ENCODE measurements at places on chromosomes 6 and 20.

DNA sequence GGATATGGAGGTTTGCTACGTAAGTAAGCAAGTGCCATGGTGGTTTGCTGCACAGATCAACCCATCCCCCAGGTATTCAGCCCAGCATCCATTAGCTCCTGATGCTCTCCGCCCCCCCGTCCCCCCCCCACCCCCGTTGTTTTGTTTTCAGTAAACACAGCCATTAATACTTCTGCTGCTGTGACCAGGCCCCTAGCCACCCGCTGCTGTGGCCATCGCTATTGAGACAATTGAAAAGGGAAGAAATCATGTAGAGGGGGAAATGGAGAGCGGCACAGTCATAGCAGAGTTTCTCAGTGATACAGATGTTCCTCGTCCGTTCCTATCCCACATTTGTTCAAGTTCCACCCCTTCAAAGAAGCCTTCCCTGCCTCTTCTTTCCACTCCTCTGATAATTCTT is 24.9 kb downstream of the SLC35D3 start:
- no peak for DNase-seq

- no peak for DNase-seq
These were observed 84.6 kb downstream of the SYNJ2 start for GRCh38 chr6:158066136-158066781.

DNA sequence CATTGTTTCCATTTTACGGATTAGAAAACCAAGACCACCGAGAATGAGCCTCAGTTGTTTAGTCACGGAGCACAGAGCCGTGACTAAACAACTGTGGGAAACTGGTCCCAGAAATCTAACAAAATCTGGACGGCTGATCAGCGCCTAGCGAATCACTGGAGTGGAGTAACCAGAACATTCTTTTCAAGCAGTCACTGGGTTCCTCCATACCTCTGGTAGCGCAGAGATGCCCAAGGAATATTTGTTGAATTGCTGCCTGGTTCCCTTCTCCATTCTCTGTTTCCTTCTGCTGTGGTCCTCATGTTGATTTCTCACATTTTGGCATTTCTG is 62.0 kb downstream of the GPX5 start:
- no peak for DNase-seq

GRCh38 chr20:47810116-47810677 is 24.9 kb upstream of the SULF2 start:
- no peak for DNase-seq

DNA sequence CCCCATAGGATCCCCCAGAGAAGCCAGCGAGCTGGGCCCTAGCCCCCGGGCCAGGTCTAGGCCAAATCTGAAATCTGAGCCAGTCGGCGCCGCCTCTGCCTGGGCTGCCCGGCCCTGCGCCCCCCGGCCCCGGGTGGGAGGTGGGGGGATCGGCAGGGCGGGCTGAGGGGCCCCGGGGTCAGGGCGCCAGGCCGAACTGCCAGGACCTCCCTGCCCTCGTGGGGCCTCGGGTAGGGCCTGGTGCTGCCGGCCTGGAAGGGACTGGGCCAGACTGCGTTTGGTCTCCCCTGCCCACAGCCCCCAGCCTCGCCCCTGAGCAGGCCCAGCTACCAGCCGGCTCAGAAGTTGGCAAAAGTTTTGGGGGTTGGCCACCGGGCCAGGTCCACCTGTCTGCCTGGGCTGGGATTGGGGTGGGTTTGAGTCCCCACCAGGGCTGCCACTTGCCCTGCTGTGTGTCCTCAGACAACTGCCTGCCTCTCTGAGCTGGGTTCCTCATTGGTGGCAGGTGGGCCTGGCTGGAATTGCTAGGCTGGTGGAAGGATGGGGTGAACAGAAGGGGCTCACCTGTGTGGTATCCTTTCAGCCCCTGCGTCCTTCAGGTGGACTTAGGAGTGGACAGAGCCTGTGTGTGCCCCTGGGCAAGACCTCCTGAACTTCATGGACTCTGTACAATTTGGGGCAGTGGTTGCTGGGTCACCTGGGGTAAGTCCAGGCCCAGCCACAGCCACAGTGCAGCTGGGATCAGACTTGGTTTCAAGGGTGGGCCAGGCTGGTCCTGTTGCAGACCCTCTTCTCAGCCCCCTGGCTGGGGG is 801 bp downstream of the SRC start:
- DNase-seq = no peak

DNA sequence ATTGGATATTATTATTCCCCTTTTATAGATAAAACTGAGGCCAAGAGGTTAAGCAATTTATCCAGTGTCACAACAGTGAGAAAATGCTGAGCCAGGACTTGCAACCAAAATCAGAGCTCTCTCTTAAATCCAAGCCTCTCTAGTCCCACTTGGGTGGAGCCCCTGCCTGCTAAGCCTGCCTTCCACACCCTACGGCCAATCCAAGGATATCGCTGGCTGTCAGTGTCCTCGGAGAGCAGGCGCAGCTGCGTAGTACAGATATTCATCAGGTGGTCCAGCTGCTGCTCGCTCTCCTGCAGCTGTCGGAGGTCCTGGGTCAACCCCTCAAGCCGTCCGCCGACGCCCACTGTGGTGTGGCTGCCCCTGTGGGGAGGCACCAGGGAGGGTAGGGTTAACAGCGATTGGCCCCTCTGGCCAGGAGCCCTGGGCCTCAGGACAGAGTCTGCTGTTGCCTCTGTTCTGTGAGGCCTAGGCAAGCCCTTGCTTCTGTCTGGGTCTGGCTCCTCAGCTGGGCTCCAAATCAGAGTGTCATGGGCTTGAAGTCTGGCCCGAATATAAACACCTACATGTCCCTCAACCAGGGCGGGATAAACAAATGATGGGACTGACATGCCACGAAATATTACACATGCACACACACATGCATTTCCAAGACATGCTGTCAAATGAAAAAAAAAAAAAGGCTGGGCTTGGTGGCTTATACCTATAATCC is 3.9 kb upstream of the NECAB3 start:
- DNase-seq = no peak

- DNase-seq = no peak
These were observed 93.4 kb downstream of the BMP7 start for GRCh38 chr20:57173041-57173440.

DNA sequence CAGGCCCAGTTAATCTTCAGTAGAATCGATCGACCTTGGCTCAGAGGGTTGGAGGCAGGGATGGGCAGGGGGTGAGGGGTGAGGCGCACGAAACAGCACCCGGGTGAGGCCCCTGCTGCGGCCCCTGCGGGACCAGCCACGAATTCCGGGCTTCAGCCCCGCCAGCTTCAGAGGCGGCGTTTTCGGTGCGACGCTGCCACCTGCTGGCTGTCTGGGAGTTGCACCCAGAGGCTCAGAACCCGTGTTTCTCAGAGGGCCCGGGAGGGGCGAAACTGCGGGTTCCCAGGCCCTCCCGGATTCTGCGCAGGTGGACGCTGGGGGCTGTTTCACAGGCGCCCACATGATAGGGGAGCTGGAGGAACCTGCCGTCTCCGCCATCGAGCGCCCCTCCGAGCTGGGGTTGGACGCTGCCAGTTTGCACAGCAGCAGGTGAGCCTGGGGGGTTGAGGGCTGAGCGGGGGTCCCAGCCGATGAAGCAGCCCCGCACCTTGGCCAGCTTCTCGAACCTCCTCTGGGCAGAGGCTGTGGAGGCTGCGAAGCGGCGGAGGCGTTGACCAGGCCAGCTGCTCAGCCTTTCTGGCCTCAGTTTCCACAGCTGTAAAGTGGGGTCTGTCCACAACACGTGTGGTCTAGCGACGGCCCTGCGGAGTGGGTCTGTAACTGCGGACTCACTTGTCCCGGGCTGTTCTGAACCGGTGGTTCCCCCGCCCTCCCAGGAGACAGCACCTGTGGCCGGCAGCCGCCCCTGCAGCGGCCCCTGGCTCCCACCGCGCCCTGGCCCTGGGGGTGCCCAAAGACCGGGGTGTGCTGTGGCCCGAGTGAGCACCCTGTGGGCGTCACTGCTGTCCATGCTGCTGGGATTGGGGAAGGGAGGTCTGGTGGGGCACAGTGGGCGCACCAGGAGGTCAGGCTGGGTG is 2.5 kb upstream of the BHLHE23 start:
- DNase-seq = peak; percentile 75

DNA sequence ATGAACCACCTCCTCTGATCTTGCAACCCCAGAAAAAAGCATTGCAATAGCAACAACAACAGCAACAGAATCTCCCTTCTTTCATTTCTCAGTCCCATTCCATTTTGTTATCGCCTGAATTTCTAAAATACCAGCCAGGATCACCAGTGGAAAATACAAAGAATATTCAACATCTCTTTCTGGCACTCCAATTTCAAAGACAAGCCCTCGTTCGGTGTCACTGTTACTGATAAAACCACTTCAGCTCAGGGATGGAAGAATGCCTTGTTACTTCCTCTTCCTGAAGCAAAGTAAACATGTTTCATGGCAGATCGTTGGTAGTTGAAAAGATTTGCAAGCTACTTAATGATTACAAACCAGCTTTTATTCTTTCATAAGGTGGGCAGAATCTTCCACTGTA is 94.0 kb upstream of the SPTLC3 start:
- no peak for DNase-seq

DNA sequence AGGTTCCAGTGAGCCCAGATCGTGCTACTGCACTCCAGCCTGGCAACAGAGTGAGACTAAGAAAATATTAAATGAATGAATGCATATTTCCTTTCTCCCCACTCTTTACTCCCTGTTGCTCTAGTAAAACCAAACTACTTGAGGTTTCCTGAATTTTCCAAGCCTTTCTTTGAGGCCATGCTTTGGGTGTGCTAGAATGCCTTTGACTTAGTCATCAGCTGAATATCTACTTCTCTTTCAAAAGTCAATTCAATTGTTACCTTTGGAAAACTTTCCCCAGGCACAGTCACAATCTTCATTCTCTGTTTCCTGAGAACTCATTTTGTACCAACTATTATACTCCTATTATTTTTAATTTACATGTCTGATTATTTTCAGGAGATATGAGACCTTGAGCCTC is 27.5 kb upstream of the CEP85L start:
- no peak for DNase-seq

DNA sequence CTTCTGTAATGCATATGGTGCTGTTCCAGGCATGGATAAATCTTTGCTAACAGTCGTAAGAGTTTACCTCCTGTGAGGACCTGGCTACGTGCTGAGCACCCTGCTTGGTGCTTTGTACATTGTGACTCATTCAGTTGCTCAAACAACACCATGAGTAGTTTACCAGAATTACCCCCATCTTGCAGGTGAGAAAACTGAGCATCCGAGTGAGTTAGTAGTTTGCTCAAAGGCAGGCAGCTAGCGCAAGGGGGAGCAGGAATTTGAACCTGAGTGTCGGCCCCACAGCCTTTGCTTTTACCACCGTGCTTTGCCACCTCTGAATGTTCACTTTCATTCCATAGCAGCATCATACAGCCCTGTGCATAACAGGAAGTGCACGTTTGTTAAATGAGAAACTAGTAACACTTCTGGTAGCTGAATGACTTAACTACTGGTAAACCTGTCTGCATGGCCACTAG is 121.9 kb downstream of the MTHFD1L start:
- peak; percentile 30 for DNase-seq

- DNase-seq = no peak
These were observed 138.5 kb downstream of the RCAN2 start for GRCh38 chr6:46352541-46353268.

- DNase-seq = no peak
These were observed 2.6 kb downstream of the MPIG6B start for GRCh38 chr6:31725502-31726350.

DNA sequence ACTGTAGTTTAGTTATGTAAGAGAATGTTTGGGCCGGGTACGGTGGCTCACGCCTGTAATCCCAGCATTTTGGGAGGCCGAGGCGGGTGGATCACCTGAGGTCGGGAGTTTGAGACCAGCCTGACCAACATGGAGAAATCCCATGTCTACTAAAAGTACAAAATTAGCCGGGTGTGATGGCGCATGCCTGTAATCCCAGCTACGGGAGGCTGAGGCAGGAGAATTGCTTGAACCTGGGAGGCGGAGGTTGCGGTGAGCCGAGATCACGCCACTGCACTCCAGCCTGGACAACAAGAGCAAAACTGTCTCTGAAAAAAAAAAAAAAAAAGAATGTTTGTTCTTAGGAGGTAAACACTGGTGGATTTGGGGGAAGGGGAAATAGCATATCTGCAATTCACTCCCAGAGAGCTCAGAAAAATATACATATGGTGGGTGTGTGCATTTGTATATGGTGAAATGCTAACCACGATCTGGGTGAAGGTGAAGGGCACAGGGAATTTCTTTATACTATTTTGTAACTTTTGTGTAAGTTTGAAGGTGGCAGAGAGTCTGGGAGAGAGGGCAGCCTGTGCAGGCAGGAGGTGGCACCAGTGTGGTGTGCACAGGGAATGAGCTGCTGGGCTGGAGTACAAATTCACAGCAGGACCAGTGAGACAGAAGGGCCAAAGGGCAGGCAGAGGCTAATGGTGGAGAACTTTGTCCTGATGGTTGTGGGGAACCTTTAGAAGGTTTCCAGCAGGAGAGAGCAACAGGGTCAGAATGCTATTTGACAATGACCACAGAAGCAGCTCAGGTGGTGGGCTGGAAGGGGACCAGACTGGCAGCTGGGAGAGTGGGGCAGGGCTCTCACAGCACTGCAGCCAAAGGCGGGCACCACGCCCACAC is 42.4 kb downstream of the SSR1 start:
- DNase-seq = no peak

- DNase-seq = no peak
These were observed 350.8 kb upstream of the TSHZ2 start for GRCh38 chr20:52621401-52621800.

- no peak for DNase-seq
These were observed 349.2 kb downstream of the MAFB start for GRCh38 chr20:40339661-40340449.

- DNase-seq = no peak
These were observed 1.4 kb upstream of the FAM83C start for GRCh38 chr20:35293303-35294292.

GRCh38 chr20:59081036-59081435 is 38.5 kb upstream of the PRELID3B start:
- no peak for DNase-seq

GRCh38 chr6:150293423-150294173 is 75.2 kb upstream of the IYD start:
- no peak for DNase-seq

GRCh38 chr6:106072501-106073090 is 13.5 kb upstream of the PRDM1 start:
- DNase-seq = no peak

GRCh38 chr6:3630258-3630835 is 121.2 kb downstream of the PXDC1 start:
- DNase-seq = no peak

DNA sequence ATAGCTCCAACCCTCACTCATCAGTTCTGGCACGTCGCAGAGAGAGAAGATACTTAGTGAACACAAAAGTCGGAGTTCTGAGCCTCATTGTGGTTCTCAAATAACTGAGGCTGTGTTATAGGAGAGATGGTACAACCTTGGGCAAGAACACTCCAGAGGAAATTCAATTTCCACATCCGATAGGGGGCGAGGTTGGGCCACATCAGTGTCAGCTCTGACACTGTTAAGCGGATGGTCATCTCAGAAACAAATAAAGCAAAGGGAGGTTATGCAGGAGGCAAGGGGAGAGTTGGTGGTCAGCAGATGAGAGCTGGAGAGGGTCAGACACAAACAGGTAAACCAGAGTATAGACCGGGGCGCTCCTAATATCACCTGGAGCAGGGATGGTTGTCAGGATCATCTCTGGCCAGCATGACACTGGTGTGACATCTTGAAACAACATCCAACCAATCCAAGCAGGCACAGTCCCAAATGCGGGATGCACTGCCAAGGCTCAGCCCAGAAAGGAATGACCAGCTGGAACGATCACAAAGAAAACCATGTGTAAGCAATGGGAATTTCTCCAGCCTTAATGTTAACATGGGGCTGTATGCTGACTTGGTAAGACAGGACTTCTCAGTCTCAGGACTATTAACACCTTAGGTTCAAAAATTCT is 331.8 kb downstream of the HACE1 start:
- no peak for DNase-seq

Measured in stimulated activated CD4-positive, alpha-beta T cell treated with anti-CD3 and anti-CD28 coated beads, Interleukin-4, amount 100 ng/mL, for 48 hours (primary cell).